Stimulated activated CD8-positive, alpha-beta memory T cell treated with anti-CD3 and anti-CD28 coated beads, Interleukin-4, amount 100 ng/mL, for 1 hour (primary cell): ENCODE measurements at places on chromosomes 3 and 15.

DNA sequence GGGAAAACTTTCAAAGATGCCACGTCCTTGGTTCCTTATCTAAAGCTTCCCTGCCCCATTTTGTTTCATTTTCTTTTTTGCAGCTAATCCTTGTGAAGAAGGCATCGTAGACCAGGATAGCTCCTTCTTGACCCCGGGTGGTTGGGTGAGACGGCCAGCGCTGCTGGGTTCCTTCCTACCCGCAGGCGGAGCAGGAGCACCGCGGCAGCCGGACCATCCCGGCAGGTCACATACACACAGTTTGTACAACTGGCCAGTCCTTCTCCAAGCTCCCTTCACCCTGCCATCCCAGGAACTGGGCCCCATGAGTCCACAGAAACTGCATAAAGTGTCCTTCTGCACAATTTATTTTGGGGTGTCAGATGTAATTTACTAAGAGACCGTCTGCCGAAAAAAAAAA is 83.9 kb downstream of the MEGF11 start:
- no peak for DNase-seq

- DNase-seq = no peak
Measured at GRCh38 chr3:31188112-31188511, 293.7 kb upstream of the GADL1 start.

DNA sequence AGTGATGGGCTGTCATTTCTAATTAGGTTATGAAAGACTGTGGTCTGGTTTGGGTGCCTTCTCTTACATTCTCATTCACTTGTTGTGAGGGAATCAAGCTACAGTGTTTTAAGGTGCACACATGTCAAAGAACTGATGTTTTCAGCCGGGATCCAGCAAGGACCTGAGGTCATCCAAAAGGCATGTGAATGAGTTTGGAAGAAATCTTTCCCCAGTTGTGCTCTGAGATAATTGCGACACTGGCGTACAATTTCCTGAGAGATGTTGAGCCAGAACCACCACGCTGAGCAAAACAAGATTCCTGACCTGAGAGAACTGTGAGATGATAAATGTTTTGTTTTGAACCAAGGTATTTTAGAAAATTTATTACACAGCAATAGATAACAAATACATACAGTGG is 295.3 kb upstream of the SLITRK3 start:
- no peak for DNase-seq

DNA sequence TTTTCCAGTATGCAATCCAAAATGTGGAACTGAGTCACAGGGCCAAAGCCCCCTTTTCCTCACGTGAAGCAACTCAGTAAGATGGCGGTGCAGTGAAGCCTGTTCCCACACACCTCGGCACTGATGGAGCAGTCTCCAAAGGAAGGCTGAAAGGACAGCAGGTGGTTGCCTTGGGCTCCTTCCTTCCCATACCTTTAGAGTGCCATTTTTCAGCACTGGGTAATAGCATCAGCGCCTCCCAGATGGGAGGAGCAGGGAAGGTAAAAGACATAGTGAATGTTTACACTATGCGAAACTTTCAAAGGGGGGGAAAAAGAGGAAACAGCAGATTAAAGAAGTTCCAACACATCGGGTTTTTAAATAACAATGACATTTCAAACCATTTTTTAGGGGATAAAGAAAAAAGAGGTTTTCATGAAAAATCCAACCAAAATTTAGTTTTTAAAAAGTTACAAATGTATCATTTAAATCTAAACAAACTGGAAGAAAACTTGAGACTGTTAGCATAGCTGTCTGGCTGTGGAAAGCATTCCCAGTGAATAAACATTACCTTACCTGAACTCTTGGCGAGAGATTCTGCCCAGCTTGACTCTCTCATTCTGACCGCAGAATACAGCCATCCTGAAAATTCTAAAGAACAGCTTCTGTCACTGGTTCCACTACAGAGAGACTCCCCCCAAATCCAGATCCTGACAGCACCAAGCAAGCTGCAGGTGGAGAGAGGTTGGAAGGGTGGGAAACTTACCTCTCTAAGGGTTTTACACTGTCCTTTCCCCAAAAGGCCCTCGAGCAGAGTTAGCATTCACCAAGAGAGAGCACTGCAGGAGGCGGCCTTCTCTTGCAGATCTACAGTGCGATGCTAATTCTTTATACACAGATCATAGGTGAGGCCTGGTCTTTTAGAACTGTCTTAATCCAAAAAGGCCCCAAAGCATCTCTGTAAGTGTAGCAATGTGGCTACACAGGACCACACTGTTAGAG is 32.6 kb downstream of the ABCC5 start:
- no peak for DNase-seq
